Stimulated activated CD8-positive, alpha-beta memory T cell treated with anti-CD3 and anti-CD28 coated beads, Interleukin-4, amount 100 ng/mL, for 4 hours (primary cell): ENCODE measurements at places on chromosomes 3 and 15.

DNA sequence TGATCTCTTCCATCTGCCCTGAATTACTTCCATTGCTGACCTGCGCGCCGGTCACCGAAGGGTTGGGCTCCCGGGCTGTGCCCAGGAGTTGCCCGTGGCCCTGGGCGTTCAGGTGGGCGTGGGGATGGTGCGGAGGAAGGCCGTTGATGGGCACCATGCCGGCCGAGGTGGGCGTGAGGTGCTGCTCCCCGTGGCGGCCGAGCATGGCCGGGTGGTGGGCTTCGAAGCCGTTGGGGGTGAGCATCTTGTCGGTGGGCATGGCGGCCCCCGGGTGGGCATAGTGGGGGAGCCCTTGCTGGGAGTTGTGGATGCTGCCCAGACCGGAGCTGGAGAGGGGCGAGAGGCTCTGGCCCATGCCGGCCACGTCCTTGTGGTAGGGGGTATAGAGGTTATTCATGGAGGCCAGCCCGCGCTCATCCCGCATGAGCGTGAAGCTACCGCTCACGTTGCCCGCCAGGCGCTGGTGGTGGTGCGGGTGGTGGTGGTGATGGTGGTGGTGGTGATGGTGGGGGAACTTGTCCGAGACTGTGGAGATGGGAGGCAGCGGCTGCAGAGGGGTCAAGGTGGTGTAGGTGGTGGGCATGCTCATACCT is 1.0 kb downstream of the ONECUT1 start:
- no peak for DNase-seq

- DNase-seq = no peak
Measured at GRCh38 chr3:42780892-42781700, 8.0 kb upstream of the CCDC13 start.

DNA sequence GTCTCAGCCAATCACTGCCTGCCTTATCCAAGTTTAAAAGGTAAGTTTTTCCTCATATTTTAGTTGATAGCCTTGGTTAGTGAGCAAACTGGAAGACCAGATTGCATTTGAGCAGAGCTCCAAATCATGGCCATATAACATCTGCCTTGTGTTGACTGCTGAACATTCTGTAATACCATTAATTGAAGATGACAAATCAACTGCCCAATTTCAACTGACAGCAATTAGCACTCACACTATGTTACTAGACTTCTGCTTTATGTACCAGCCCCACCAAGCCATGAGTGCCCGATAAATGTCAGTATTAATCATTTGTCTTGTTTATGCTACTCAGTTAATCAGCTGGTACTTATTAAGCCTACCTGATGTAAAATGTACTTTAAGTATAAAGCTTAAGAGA is 83.1 kb downstream of the CGGBP1 start:
- no peak for DNase-seq

GRCh38 chr15:26691249-26691648 is 81.6 kb downstream of the GABRB3 start:
- DNase-seq = no peak

DNA sequence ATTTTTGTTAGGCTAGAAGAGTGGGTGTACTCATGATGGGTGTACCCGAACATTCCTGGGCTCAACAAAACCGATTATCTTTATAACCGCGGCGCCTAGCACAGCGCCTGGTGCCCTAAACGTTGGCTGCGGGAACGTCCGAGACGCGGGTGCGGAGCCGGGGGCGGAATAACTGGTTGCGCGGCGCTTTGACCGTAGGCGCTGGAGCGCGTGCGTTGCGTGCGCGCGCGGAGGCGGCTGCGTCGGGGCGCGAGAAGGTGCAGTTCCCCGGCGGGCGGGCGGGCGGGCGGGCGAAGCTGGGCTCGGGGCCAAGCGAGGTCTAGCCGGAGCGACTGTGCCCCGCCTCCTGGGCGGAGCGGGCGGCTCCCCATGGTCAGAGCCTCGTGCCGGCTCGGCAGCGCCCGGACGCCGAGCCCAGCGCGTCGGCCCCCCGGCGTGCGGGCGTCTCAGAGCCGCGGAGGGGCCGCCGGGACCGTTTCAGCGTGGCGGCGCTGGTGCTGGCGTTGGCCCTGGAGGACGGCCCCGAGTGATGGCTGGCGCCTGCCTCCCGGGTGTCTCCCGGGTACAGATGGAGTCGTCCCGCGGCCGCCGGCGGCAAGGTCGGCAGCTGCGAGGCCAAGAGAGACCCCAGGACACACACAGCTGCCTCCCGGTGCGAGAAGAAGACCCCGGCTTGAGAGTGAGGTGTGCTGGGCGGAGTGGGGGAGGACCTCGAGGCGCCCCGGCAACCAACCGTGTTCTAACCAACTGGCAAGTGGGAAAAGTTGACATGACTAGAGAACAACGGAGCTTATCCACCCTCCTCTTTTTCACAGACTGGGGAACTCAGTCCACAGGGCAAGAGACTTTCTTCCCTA is at the start of gene PLAAT1:
PLAAT1 (plus strand) TSS at position 373 of the 857 bp plus-strand sequence. CDS start 14,429 bp downstream, outside the sequence.
- no peak for DNase-seq

- no peak for DNase-seq
Measured at GRCh38 chr3:158935846-158936245, 134.0 kb downstream of the MFSD1 start.

DNA sequence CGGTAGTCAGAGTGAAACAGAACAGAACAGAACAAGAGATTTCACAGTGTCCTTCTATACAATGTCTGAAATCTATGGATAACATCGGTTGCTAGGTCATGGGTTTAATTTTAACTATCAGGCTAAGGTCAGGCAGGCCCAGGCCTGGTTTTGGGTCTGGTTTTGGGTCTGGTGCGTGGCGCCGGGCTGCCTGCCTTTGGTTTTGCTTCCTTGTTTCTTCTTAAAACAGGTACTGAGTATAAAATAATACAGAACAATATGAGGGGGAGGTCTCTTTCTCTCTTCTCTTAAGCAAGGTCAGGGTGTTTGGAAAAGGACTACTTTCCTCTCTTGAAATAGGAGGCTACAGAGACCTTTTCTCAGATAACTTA is 1.4 kb downstream of the AEN start:
- no peak for DNase-seq
